ENCODE measurements at places on chromosomes 4 and X.

DNA sequence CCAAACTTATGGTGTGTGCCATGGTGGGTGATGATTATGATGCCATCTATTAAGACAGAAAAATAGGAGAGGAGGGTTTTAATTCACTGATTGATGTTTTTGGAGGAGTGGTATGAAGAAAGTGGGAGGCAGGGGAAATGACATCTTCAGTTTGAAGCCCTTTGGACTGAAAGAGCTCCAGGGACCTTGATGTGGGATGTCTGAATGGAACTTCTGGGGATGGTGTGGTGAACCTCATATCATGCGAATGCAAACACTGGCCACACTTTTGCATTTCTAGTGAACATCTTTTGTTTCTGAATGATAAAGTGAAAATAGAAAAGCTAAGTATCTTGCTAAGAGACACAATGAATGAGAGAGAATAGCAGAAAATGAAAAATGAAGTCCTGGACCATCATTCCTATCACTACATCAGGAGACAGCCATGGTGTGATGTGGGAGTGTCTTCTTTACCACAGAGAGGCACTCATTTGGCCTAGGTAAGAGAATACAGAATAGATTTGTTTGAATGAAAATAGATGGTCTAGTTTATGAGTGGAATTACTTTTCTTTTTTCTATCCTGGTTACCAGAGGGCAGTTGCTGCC lies 123.5 kb downstream of the ZNF827 start:
- no peak for DNase-seq

GRCh38 chrX:1249101-1249887 lies 19.3 kb upstream of the CSF2RA start:
- DNase-seq: no peak

- no peak for DNase-seq
These were observed at the start of gene MID2 for GRCh38 chrX:107825698-107826237. TSS of gene MID2 (plus strand) at chrX:107825866. CDS start at chrX:107826427, 561 bp downstream.

DNA sequence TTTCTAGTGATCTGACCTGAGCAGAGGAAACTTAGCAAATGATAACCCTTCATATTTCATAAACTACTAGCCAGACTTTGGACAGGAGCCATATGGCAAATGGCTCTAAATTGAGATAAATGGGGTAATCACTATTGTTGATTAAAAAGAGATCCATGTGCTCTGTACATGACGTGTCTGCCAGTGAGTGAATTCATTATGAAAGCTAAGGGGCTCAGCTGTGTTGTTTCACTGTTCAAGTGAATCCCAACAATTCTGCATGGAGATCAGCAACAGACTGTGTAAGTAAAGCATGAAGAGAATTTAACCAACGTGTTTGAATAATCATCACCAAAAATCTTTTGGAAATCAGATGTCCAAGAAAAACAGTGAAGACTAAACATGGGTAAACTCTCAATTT lies 9.5 kb upstream of the QRFPR start:
- DNase-seq: no peak

DNA sequence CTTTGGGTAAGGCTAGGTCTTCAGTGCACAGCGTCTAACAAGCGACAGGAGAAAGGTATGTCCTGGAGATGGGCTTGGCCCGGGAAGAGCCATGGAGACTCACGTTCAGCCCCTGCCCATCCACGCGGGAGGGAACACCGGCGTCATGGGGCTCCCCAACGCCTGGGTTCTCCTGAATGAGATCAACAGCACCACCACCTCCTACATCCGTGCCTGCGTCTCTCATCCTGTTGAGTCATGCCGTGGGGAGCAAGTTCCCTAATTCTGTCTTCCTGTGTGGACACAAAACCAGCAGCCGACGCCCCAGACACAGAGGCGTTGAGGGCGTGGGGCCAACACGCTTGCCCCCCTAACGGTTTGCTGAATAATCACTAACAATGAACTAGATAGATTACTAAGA lies 20.1 kb upstream of the IL3RA start:
- DNase-seq: no peak

DNA sequence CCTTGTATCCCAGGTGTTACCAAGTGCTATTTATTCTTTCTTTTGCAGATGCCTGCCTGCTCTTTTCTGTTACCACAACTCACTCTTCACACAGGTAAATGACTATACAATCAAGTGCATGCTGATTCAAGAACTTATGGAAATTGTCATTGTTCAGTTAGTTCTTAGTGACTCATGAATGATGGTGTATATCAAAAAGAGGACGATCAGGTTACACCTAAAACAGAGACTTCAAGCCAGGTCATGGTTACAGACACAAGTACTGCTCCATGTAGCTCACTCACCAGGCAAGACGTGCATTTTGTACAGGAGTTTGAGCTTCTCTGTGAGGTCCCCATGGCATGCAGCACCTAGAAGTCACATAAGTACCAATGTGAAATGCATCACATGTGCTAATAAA lies 59.3 kb upstream of the UCP1 start:
- DNase-seq: no peak

- no peak for DNase-seq
These were observed 6.2 kb upstream of the AFF1 start for GRCh38 chr4:86928400-86929255.

DNA sequence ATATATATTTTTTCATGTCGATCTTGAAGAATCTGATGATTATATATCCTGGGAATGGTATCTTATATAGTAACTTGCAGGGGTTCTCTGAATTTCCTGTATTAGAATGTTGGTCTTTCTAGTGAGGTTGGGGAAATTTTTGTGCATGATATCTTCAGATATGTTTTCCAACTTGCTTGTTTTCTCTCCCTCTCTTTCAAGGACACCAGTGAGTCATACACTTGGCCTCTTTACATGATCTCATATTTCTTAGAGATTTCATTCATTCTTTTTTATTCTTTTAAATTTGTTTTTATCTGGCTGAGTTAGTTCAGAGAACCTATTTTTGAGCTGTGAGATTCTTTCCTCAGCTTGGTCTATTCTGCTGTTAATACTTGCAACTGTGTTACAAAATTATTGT lies 27.2 kb upstream of the C4orf17 start:
- no peak for DNase-seq

DNA sequence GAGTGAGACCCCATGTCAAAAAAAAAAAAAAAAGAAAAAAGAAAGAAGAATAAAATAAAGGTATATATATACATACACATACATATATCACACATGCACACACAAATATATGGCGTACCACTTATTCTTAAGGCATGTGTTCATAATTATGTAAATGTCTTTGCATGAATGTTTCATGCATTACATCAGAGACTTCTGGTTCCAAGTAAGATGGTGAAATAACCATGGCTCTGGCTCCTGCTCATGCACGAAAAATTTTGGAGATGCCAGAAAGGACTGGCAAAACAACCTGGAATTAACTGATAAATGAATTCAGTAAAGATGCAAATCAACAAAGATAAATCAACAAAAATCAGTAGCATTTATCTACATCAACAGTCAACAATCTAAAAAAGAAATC lies 19.7 kb upstream of the FHIP1A start:
- peak; percentile 50 for DNase-seq

DNA sequence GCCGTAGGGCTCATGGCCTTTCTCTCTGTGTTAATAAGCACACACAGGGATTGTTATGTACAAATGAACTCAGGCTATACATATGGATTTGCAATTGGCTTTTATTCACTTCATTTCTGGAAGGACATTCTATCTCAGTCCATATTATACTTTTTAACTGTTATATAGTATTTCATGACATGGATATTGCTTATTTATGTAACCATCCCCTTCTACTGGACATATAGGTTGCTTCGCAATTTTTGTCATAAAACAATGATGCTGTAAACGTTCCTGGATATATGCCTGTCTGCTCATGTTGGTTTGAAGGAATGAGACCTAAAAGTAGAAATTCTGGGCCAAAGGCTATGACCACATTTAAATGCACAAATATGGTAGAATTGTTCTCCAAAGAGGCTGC lies 158.1 kb downstream of the BCOR start:
- DNase-seq: no peak

GRCh38 chr4:153204728-153205648 lies 745 bp downstream of the TRIM2 start:
- DNase-seq: no peak

DNA sequence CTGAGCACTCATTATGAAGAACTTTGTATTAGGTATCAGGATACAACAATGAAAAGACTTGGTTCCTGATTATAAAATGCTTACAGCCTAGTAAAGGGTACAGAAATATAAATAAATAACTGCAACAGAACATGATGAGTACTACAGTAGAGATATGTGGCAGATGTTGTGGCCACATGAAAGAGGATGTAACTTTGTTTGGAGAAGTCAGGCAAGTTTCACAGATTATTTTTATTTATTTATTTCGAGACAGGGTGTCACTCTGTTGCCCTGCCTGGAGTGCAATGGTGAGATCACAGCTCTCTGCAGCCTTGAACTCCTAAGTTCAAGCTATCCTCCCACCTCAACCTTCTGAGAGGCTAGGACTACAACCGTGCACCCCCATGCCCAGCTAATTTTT lies 15.8 kb upstream of the UBE2K start:
- DNase-seq: no peak
